ENCODE measurements at places on chromosomes 4 and X. TPM values are rescaled to one million over a fixed set of nuclear protein-coding genes. Genes with fewer than 3 reads are reported as not detected.

- H3K4me3 ChIP-seq = no peak overlapping the region
- no peaks in the 10 kb centered on the region for H3K27me3 ChIP-seq
- no peaks in the 10 kb centered on the region for H3K4me1 ChIP-seq
- peaks cover 8% of the 10 kb centered on the region for H3K36me3 ChIP-seq
- H3K27ac ChIP-seq = no peak overlapping the region
Observed at GRCh38 chrX:48530736-48531135, 8.8 kb upstream of the TBC1D25 start.

- H3K4me3 ChIP-seq = no peak overlapping the region
- H3K27ac ChIP-seq = peak overlapping the region; percentile 58
- no peaks in the 10 kb centered on the region for H3K27me3 ChIP-seq
- H3K4me1 ChIP-seq = peaks cover 53% of the 10 kb centered on the region
- DNase-seq = no peak
- H3K36me3 ChIP-seq = no peaks in the 10 kb centered on the region
Observed at GRCh38 chrX:107728371-107729099, 47.1 kb downstream of the TSC22D3 start.

- H3K27me3 ChIP-seq = no peaks in the 10 kb centered on the region
- no peaks in the 10 kb centered on the region for H3K4me1 ChIP-seq
- H3K36me3 ChIP-seq = no peaks in the 10 kb centered on the region
Observed at GRCh38 chr4:71907782-71908181, 123.9 kb upstream of the GC start.

DNA sequence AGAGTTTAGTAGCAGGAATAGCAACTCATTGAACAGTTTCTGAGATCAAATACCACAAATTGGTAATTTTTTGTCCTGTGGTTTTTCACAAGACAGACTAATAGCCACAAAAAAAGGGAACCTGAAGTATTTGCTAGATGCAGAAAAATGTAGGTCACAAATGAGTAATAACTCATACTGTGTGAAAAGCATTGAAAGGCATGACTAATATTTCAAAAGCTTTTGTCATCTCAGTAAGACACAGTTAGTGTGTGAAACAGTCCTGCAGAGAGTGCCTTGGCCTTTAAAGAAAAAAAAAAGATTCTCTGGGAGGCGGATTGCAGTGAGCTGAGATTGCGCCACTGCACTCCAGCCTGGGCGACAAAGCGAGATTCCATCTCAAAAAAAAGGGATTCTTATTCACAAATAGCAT is 31.4 kb upstream of the SLC25A31 start:
- no peaks in the 10 kb centered on the region for H3K27me3 ChIP-seq
- no peak for DNase-seq
- no peak overlapping the region for H3K4me3 ChIP-seq
- no peaks in the 10 kb centered on the region for H3K4me1 ChIP-seq
- H3K36me3 ChIP-seq = no peaks in the 10 kb centered on the region
- no peak overlapping the region for H3K27ac ChIP-seq

- H3K36me3 ChIP-seq = no peaks in the 10 kb centered on the region
- H3K27ac ChIP-seq = no peak overlapping the region
- DNase-seq = no peak
- no peaks in the 10 kb centered on the region for H3K27me3 ChIP-seq
- H3K4me3 ChIP-seq = no peak overlapping the region
- H3K4me1 ChIP-seq = no peaks in the 10 kb centered on the region
Observed at GRCh38 chrX:87003031-87003430, 514.6 kb upstream of the KLHL4 start.

DNA sequence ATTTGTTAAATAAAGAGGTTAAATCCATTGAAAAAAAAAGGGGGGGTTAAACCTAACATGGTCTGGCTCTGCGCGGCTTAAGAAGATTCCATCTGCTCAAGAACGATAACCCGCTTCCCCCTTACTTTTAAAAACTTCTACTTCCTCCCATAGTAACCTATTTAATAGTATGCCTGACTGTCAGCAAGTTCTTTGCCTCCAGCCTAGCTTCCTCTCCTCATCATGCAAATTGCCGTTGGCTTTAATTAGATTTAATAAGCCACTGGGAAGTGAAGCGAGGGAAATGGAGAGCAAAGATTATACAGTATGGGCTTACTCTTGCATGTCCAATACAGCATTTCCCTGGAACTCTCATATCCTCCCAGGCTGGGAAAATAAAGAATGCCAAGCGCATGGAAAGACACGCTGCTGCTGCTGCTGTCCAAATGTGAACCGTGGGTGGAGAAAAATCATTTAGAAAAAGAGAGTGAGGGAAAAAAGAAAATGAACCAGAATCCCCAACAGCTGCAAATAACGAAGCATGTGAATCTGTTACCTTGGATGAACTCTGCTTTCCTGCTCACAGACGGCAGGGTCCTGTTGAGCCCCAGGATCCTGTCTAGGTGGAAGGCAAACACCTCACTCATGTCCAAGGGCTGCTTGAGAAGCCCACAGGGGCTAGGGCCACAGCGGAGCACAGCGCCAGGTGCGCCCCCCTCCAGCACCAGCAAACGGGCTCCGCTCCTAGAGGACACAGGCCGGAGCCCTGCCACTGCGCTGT is 2.7 kb downstream of the GASK1B start:
- peak overlapping the region; percentile 70 for H3K4me3 ChIP-seq
- no peaks in the 10 kb centered on the region for H3K27me3 ChIP-seq
- no peaks in the 10 kb centered on the region for H3K36me3 ChIP-seq

- no peak overlapping the region for H3K4me3 ChIP-seq
- DNase-seq = peak; percentile 7
- no peak overlapping the region for H3K27ac ChIP-seq
Observed at GRCh38 chr4:158255727-158256324, 45.5 kb downstream of the TMEM144 start.

The BTC gene
- total RNA-seq = 0.34 TPM

The MTNR1A gene
- not detected for total RNA-seq

Data from heart right ventricle (tissue), 16 donors.